A549 (cell line): ENCODE measurements at places on chromosomes 1 and 21.
A peak's percentile ranks its signal among the peaks of the same experiment; 100 is the strongest.

- no peak for DNase-seq
Observed at GRCh38 chr1:164949771-164950471, 390.9 kb downstream of the PBX1 start.

DNA sequence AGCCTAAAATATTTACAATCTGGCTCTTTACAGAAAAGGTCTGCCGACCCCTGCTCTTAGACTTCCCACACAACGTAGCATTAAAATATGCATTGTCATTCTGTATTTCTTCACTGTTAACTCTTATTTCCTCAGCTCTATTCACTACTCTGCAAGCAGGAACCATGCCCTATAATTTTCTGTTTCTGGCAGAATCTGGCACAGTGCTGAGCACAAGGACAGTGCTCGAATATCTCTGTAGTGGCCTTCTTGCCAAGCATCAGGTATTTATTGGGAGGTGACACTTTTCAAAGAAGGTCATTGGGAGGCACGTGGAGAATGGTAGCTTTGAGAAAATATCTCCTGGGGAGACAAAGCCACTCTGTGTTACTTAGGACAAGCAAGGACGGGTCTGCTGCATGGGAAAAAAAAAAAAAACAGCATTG, 77.9 kb downstream of the PSMG1 start:
- DNase-seq = no peak

- DNase-seq = no peak
Observed at GRCh38 chr1:54980046-54980527, 341 bp upstream of the TMEM61 start.

- no peak for DNase-seq
Observed at GRCh38 chr1:183567584-183567983, 22.7 kb downstream of the NCF2 start.

DNA sequence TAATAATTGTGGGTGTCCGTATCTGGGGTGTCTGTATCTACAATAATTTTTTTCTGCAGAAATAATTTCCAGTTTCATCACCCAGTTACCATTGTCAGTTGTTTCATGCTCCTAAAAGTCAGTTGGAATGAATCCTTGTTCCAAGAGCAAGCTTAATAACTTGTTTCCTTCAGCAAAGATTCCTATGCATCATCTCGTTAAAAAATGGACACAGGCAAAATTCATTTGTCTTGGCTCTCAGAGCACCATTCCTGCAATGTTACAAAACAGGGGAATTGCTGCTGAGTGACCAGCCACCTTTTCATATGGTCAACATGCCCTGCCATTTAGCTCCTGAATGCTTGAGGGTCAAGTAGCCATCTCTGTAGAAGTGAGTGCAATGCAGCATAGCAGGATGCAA, 393.4 kb downstream of the KCNT2 start:
- DNase-seq = no peak

DNA sequence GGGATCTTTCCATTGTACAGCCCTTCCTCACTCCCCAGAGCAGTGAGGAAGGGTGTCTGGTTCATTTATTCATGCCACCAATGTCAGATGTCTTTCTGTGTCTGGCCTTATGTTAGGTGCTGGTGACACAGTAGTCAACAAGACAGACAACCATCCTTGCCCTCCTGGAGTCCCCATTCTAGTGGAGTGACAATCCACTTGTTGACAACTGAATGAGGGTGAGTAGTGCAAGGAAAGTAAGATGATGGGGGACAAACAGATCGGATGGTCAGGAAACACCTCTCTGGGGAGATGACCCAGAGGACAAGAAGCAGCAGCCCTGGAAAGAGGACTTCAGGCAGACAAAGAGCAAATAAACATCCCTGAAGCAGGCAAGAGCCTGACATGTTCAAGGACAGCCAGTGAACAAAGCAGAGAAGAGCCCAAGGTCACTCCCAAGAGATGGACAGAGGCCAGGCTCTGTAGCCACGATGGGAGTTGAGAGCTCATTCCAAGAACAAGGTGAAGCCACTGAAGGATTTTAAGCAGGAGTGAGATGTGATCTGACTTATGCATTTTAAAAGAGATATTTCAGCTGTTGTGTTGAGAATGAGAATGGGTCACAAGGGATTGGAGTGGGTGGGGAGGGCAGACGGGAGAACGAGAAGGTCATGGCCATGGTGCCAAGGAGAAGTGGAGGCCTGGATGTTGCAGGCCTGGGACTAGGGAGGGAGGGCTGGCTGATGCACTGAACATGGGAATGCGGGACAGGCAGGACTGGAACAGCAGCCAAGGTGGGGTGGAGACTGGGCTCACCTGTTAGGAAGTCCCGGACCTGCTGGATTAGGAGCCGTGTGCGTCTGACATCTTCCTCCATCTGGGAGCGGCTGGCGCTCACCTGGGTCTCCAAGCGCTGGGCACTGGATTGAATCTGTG, 30.2 kb downstream of the LAMB3 start:
- no peak for DNase-seq

- no peak for DNase-seq
Observed at GRCh38 chr21:30652891-30653290, 10.2 kb downstream of the KRTAP20-3 start.

DNA sequence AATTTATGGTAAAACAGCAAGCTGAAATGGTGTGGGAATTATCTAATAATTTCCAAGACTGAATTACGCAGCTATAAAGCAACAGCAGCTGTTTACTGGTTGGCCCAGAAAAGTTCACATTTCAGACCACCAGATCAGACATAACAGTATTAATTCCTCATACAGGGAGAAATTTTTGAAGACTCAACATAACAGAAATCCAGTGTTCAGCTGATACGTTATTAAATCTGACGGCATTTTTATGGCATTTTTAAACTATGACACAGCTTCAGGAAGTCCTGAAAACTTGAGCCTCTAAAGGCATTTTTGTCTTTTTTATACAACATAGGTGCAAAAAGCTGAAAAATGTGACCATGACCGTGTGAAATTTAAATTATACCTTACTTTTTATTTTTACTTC, 91.2 kb downstream of the APP start:
- DNase-seq = no peak

DNA sequence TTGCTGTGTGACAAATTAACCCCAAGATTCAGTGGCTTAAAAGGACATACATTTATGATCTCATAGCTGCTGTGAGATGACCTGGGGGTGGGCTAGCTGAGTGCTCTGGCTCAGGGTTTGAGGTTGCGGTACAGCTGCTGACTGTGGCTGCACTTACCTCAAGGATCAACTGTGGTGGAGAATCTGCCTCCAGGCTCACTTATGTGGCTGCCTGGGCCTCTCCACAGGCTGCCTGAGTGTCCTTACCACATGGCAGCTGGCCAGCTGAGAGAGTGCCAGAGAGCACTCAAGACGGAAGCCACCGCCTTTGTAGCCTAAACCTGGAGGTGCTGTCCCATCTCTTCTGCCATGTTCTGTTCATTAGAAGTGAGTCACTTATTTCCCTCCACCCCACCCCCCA, 5.7 kb downstream of the LRRC71 start:
- peak; percentile 27 for DNase-seq

DNA sequence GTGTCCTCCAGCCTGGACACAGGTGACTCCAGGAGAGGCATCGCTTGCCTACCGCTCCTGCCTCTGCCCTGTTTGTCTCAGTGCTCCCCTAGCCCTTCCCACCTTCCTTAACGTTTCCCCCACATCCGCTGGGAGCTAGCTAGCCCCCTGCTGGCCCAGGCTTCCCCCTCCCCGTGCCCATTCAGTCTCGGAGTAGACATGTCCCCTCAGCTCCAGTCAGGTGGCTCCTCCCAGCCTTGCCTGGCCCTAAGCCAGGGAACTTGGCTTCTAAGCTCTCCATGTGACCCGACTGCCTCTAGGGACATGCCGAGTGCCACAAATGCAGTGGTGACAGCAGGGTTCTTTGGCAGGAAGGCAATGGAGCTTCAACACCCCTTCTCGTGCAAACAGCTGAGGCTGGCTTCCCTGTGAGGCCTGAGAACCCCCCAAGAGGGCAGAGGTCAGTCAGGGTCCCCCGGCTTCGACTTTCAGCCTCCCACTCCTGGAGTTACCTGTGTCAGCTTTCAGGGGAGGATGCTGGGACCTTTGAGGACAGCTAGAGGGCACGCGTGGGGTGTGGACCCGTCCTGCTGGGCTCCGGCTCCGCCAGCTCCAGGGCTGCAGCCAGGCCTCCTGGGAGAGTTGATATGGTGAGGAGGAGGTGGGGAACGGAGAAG, 16.2 kb downstream of the DRAXIN start:
- DNase-seq = no peak

DNA sequence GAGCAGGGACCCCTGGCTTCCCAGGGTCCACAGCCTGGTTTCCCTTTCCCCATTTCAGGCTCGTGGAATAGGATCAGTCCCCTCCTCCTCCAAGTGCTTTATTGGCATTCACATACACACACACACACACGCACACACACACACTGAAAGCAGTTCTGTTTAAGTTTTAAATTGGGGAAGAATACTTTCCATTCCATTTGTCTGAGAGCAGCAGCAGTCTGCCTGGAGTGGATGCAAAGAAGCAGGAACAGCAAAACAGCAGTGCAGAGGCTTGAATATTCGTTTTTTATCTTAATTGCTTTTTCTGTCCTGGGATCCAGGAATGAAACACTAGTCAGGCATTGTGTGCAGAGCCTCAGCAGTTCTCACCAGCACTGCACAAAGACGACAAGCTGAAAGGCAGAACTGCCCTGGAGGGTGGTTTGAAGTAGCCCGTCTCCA, 7.1 kb downstream of the CYB561D1 start:
- no peak for DNase-seq

DNA sequence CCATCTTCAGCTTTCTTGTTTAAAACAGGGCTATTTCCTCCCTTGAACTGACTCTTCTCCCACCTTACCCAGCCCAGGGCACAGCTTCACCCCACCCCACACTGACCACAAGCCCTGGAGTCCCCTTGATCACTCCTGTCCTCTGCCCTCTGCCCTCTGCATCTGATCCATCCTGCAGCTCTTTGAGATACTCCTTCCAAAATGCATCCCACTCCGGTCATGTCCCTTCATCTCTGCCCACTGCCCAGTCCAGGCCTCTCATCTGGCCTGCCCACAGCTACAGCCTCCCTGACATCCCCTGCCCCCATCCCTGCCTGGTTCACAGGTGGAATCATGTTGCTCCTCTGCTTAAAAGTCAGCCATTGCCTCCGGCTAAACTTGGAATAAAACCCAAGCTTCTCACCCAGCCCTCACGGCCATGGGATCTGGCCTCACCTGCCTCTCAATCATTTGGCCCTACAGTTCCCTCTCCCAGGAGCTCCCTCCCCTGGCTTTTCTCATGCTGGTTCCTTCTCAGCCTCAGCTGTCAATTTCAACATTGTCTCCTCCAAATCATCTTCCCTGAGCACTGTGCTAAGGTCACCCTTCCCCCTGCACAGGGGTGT, 202.0 kb downstream of the MATN1 start:
- no peak for DNase-seq

GRCh38 chr1:98991127-98992012, 13.3 kb downstream of the PLPPR5 start:
- DNase-seq = peak; percentile 35

GRCh38 chr1:228781161-228781808, 46.0 kb downstream of the RHOU start:
- DNase-seq = no peak

DNA sequence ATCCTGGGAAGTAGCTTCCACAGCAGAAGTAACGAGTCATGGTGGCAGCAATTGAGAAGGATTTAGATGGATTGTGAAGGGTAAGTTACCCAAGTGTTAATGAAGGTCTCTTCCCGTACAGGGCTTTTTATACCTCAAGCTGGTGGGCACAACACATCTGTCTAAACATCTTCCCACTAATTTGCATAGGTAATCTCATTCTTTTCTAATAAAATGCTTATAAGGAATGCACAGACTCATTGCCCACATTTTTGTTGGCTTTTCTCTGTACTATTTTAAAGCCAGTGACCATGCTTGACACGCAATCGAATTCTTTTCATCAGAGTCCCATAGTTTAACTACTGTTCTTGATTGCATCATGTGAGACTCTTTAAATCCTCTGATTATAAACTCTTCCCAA, at the start of gene KRTAP7-1:
KRTAP7-1 (minus strand) TSS at position 101 of the 400 bp plus-strand sequence; CDS start at position 40, 61 bp downstream.
- DNase-seq = no peak
